Hematopoietic multipotent progenitor cell (in vitro differentiated cells): ENCODE measurements at places on chromosomes 2 and 18.

DNA sequence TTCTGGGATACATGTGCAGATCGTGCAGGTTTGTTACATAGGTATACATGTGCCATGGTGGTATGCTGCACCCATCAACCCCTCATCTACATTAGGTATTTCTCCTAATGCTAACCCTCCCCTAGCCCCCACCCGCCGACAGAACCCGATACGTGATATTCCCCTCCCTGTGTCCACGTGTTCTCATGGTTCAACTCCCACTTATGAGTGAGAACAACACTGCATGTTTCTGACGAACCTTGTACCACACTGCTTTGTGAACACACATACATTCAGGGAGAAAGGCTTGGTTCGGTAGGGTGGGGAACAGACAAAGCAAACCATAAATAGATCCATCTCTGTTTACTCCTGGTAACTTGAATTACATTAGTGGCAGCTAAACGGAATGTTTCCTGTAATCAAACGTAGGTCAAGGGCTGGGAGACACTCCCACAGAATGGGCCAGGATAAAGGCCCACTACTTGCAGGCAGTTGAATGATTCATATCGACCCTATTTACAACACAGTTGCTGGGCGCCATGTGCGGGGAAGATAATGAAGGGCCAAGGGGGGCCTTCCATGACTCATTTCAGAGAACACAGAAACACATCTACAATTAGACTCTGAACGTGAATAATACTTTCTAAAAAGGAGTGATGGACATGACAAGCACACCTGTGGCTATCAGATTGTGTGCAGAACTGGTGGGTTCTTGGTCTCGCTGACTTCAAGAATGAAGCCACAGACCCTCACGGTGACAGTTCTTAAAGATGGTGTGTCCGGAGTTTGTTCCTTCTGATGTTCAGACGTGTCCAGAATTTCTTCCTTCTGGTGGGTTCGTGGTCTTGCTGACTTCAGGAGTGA is 56.8 kb upstream of the KIDINS220 start:
- DNase-seq = no peak

- no peak for DNase-seq
These were observed 17.3 kb upstream of the GATA6 start for GRCh38 chr18:22152093-22152492.

DNA sequence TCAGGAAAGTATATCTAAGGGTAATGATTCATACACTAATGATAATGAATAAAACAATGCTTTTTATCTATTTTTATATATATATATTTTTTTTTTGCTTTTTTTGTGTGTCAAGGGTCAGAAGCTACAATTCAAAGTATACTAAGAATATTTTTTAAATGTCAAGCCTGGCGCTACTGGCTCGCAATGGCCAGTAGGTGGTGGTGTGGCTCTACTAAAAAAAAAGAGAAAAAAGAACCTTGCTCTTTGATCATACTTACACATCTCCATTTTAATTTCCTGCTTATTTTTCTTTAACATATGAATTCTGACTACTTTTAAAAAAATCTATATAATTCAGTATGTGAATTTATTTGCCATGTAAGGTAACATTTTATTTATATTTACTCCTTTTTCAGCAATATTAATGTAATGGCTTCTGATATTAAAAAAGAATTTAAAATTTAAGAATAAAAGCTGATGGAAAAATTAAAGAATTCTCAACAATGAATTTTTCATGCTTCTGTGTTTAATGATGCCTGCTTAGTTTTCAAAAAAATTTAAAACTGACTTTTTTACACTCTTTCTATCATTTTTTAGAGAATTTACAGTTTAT is 232.9 kb downstream of the GULP1 start:
- DNase-seq = no peak

DNA sequence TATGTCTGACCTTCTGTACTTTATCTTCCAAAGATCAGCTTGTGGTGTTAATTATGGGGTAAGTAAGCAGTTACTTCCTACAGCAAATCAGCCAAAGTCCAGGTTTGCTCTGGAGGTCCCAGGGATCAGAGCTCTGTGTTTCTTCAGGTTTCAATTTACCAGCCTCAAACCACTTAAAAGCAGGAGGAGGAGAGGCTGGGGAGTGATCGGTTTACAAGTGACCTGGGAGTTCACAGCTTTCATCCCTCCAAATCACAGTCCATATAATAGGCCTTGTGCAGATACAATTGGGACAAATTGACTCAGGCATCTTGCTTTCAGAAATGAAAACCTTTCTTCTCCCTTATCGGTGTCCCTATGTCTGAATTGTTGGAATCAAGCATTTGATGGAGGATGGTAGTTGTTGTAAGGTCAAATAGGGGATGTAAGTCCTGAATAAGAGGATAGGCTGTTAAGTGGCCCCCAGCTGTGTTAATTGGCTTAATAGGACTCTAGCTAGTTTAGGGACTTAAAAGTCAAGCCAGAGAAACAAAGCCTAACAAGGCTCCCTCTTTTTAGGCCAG is 188.0 kb upstream of the NT5C1B start:
- no peak for DNase-seq

- no peak for DNase-seq
These were observed 44.9 kb upstream of the TWIST2 start for GRCh38 chr2:238802957-238803356.

DNA sequence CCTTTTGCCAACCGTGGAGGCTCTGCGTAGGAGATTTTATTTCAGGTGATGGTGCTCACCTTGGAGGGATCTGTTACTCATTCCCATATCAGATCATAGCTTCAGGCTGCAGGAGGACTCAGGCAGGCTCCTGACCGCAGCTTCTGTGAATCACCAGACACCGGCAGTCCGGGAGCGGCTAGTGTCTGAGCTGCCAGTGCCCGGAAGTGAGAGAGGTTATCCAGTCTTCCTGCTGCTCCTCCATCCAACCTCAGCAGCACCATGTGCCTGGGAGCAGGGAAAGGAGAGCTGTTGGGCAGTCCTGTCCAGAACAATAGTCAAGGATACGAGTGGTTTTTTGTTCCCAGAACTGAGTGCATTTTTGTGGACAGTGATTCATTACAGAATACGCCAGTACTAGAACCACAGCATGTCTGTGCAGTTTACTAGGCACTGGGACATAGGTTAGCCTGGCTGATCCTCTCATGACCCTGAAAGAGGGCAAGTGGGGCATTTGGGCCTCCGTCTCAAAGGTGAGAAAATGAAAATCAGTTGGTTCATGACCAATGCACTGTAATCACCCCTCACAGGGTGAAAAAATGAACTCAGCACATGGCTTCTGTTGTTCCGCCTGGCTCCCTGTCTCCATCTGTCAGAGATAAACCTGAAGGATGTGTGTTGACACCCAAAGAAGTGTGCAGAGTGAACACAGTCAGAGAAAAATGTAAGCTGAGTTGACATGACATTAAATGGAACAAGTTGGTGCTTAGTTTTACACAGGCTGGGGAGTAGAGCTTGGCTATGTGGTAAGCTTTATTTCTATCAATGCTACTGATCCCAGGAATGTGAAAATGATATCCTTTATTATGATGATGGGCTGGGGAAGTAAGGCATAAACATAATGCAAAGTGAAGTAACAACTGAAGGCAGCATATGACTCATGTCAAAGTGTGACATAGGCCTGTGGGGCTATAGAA is 12.2 kb downstream of the FHOD3 start:
- DNase-seq = no peak

- peak; percentile 26 for DNase-seq
These were observed 3.4 kb upstream of the ASNSD1 start for GRCh38 chr2:189657867-189658266.

DNA sequence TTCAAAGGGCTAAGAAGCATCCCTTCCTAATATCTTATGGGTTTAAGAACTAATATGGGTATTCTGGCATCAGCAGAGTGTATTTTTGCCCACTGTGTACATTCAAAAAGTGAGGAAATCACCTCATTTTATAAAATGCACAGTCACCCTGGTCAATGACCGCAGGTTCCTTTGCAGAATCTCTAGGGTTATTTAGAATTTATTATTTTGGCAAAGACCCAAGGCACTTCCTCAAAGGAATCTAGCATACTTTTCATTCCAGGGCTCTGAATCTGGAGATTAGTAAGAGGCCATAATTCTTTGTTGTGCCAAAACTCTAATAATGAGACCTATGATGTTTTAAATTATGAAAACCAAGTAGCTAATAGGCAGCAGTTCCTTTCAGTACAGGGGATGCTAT is 27.2 kb upstream of the CDH2 start:
- no peak for DNase-seq

DNA sequence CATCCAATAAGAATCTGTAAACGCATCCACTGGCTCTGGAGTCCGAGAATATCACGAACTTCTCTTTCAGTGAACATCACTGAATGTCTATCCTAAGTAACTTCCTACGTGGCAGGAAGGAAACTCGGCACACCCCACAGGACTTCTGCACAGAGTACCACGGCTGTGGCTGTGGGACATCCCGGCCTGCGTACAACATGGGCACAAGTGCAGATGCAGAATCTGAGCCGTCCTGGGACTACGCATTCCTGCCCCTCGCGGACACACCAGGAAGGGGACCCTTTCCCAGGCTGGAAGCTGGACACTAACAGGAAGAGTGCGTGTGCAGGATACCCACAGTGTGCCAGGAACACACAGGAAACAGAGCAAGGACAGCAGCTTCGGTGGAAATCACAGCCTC is 60.6 kb downstream of the ZNF516 start:
- no peak for DNase-seq

GRCh38 chr2:163711258-163711657 is 24.6 kb downstream of the FIGN start:
- no peak for DNase-seq

GRCh38 chr2:181076658-181077057 is 96.3 kb downstream of the UBE2E3 start:
- DNase-seq = no peak

DNA sequence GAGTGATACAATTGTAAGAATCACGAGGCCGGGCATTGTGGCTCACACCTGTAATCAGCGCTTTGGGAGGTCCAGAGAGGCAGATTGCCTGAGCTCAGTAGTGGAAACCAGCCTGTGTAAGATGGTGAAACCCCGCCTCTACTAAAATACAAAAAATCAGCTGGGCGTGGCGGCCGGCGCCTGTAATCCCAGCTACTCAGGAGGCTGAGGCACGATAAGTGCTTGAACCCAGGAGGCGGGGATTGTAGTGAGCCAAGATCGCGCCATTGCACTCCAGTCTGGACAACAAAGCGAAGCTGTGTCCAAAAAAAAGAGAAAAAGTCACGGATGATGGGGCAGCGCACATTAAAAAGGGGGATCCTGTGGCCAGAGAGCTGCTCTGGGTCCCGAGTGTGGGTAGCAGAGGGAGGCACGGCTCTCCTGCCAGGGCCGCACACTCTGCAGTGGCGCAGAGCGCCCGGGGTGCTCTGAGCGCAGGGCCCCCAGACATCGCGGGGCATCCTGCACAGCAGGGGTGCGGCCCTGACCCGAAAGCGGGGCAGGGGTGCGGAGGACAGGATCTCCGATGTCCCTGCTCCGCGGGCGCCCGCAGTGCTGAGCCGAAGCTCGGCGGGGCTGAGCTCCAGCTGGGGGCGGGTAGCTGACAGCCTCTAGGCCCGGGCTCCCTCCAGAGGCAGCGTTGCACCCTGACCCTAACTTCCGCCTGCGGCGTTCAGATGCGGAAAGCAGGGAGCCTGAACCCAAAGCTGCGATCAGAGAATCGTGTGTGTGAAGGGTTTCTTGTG is 30.4 kb upstream of the RAB6D start:
- DNase-seq = peak; percentile 43
